ENCODE measurements at places on chromosomes 12 and 14. TPM values are rescaled to one million over a fixed set of nuclear protein-coding genes. Genes with fewer than 3 reads are reported as not detected.
A peak's percentile ranks its signal among the peaks of the same experiment; 100 is the strongest.

The FRMD6 gene
- total RNA-seq: 21.8 TPM

The STON2 gene
- total RNA-seq: 45.2 TPM

The CLEC1A gene
- total RNA-seq: not detected

The TRPV4 gene
- 2.9 TPM for total RNA-seq

The GMFB gene
- 56.4 TPM for total RNA-seq

The AQP6 gene
- 0.21 TPM for total RNA-seq

DNA sequence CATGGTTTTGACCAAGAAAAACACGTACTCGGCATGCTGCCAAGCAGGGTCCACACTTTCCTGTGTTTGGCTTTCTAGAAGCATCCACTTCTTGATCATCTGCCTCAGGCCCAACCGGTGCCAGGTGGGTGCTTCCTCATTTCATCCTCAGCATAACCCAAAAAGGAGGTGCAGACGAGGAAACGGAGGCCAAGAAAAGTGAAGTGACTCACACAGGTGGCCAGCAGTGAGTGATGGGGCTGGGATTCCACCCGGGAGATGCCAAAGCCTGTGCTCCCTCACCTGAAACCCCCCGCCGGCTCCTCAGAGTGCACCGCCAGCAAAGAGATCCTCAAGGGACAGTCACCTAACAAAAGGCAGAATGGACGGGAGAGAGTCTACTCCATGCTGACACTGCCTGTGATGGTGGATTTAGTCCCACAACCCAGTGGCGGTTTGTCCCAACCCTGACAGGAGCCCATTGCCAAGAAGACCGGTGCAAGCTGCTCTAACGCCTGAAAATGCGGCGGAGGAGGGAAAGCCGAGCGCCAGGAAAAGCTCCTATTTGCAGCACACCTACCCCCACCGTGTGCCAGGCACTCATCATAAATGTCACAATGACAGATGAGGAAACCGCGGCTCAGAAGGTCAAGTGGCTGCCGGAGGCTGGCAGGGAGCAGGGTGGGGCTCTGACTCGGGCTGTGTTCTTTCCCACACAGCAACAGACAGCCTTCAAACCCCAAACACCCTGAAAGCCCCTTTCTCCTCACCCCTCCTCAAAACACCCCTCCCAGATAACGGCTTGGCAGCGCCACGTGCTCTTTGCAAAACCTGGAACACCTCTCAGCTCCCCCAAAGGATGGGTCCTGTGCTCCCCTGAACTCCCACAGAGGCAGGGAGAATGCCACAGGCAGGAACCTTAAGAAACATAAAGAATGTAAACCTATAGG, 18.8 kb downstream of the BCL11B start:
- no peak for DNase-seq
- no peaks in the 10 kb centered on the region for H3K27me3 ChIP-seq
- no peak overlapping the region for H3K27ac ChIP-seq
- H3K4me1 ChIP-seq: peaks cover 57% of the 10 kb centered on the region
- H3K4me3 ChIP-seq: no peak overlapping the region

GRCh38 chr12:132664206-132665148, 22.7 kb downstream of the POLE start:
- no peak overlapping the region for H3K4me3 ChIP-seq
- H3K27me3 ChIP-seq: no peaks in the 10 kb centered on the region

- H3K4me3 ChIP-seq: no peak overlapping the region
- no peaks in the 10 kb centered on the region for H3K4me1 ChIP-seq
- no peak for DNase-seq
- no peaks in the 10 kb centered on the region for H3K27me3 ChIP-seq
- peaks cover 7% of the 10 kb centered on the region for H3K36me3 ChIP-seq
- no peak overlapping the region for H3K27ac ChIP-seq
Measured at GRCh38 chr14:39318574-39318973, 84.9 kb downstream of the MIA2 start.

DNA sequence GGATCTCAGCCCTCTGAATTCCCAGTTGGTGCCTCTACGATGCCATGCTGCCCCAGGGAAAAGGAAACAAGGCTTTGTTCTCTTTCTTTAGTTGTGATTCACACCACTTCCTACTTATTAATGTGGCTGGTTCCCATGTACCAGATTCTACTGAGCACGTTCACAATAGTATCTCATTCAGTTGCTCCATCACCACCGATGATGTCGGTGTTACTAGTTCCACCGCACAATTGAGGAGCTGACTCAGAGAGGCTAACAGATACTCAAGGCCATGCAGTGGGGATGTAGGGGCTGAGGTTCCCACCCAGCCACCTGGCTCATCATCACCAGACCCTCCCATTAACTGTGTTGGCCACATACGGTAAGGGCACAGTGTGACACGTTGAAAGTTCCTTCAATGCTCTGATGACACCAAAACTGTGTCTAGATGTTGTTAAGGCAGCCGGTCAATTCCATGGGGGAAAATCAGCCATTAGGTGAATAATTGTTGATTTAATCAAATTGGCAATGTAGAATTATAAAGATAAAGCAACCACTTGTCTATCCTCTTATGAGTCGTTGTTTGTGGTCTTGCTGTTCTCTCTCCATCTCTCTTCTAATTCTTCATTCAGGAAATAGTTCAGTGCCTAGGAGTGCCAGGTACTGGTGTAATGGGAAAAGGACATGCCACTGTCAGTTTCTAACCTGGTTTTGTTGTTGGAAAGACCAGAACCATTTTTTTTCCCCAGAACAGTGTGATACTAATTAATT, 244.2 kb upstream of the CRY1 start:
- no peak for DNase-seq
- H3K4me1 ChIP-seq: no peaks in the 10 kb centered on the region
- no peaks in the 10 kb centered on the region for H3K36me3 ChIP-seq
- H3K27me3 ChIP-seq: no peaks in the 10 kb centered on the region

- no peak overlapping the region for H3K4me3 ChIP-seq
- H3K27me3 ChIP-seq: no peaks in the 10 kb centered on the region
- H3K36me3 ChIP-seq: no peaks in the 10 kb centered on the region
- DNase-seq: no peak
Measured at GRCh38 chr12:69342421-69342820, 5.8 kb upstream of the LYZ start.

DNA sequence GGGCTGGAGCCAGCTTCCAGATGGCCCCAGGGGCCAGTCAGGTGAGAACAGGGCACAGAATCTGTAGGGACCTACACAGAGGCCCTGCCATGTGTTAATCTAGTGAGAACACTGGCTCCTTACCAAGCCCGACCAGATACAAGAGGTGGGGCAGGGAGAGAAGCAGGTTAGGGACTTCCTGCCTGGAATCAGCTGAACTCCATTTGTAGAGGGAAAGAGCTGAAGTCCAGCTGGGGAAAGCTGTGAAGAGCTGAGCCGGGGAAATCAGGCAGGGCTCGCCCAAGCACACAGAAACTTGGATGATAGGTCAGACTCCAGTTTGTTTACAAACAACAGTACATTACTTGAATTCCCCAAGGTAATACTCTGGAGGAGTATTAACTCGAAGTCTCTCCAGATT, 46.7 kb downstream of the PTGER2 start:
- H3K27me3 ChIP-seq: no peaks in the 10 kb centered on the region
- no peaks in the 10 kb centered on the region for H3K4me1 ChIP-seq
- no peaks in the 10 kb centered on the region for H3K36me3 ChIP-seq
- no peak for DNase-seq
- no peak overlapping the region for H3K27ac ChIP-seq

DNA sequence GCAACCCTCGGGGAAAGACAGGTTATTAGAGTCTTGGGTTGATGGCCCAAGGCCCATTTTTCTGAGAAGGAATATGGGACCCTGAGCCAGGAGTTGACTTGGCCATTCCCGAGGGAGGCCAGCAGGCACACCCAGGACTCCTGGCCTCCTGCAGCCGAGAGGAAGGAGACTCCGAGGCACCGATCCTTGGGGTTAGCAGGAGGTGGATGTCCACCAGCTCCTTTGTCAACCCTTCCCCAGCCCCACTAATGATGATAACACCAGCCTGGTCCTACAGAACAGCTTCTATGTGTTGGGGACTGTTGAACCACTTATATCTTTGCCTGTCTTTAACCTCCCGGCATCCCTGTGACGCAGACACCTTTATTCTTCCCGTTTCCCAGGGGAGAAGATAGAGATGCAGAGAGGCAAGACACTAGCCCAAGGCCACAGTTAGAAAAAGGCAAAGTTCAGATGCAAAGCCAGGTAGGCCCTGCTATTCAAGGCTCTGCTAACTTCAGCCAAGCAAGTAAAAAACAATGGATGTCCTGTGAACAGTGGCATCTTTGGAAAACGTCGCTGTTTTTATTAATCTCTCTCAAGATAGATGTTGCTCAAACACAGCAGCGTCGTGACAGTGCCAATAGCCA, 767.3 kb upstream of the TBX3 start:
- DNase-seq: no peak
- H3K27me3 ChIP-seq: peaks cover 32% of the 10 kb centered on the region
- H3K27ac ChIP-seq: no peak overlapping the region
- H3K36me3 ChIP-seq: no peaks in the 10 kb centered on the region
- peaks cover 45% of the 10 kb centered on the region for H3K4me1 ChIP-seq

GRCh38 chr14:37587881-37588666, 7.0 kb downstream of the FOXA1 start:
- no peaks in the 10 kb centered on the region for H3K36me3 ChIP-seq
- peaks cover 99% of the 10 kb centered on the region for H3K27me3 ChIP-seq
- peak; percentile 76 for DNase-seq
- H3K4me1 ChIP-seq: peaks cover 60% of the 10 kb centered on the region

DNA sequence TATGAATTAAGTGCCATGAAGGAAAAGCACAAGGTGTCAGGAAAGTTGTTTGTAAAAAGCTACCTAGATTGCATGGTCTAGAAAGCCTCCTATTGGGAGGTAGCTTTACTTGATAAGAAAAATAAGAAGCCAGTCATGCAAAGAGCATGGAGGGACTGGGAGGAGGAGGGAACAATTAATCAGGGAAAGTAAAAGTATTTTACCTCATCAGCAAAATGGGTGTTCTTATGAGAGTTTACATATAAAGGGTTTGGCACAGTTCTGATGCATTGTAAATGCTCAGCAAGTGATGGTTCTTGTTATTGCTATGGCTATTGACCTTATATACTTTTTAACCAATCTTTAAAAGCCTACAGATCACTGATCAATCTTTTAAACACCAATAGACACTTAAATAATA, 17.0 kb upstream of the TSPAN8 start:
- peaks cover 4% of the 10 kb centered on the region for H3K4me1 ChIP-seq
- H3K27ac ChIP-seq: no peak overlapping the region
- H3K36me3 ChIP-seq: peaks cover 7% of the 10 kb centered on the region
- H3K27me3 ChIP-seq: no peaks in the 10 kb centered on the region
- DNase-seq: no peak

- no peak overlapping the region for H3K4me3 ChIP-seq
- H3K36me3 ChIP-seq: no peaks in the 10 kb centered on the region
- no peak for DNase-seq
- H3K27me3 ChIP-seq: no peaks in the 10 kb centered on the region
Measured at GRCh38 chr12:39632670-39633069, 13.1 kb upstream of the ABCD2 start.

DNA sequence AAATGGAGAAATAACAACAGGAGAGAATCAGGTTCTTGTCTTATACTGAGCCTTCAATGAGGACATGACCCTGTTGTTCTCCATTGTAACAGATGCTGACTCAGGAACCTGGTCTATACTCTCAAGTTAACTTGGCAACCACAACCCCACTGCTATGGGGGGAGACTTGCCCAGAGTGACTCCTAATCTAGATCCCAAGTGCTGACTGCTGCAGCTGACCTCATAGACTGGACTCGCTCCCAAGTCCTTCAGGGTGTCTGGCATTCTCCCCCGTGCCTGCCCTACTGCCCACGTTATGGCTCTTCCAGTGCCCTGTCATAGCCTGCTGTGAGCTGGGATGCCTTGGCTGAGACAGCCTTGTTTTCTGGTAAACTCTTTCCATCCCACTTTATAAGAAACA, 37.1 kb downstream of the NID2 start:
- H3K27ac ChIP-seq: no peak overlapping the region
- H3K36me3 ChIP-seq: no peaks in the 10 kb centered on the region
- peaks cover 7% of the 10 kb centered on the region for H3K4me1 ChIP-seq
- no peak overlapping the region for H3K4me3 ChIP-seq
- no peaks in the 10 kb centered on the region for H3K27me3 ChIP-seq

DNA sequence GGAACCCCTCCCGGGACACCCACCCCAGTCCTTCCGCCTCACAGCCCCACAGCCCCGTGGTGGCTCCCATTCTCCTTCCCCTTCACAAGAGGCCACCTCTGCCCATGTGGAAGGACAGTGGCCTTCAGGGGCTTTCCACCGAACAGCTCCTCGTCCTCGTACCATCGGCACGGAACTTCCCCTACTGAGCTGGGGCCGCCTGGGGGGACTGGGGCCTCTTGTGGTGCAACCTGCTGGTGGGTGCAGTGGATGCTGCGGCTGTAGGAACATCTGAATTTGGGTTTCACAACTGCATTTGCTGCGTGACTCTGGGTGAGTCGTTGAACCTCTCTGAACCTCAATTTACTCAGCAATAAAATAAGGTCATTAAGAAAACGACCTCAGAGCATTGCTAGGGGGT, 50.9 kb downstream of the RFLNA start:
- H3K4me3 ChIP-seq: no peak overlapping the region
- H3K27me3 ChIP-seq: no peaks in the 10 kb centered on the region
- no peak for DNase-seq

DNA sequence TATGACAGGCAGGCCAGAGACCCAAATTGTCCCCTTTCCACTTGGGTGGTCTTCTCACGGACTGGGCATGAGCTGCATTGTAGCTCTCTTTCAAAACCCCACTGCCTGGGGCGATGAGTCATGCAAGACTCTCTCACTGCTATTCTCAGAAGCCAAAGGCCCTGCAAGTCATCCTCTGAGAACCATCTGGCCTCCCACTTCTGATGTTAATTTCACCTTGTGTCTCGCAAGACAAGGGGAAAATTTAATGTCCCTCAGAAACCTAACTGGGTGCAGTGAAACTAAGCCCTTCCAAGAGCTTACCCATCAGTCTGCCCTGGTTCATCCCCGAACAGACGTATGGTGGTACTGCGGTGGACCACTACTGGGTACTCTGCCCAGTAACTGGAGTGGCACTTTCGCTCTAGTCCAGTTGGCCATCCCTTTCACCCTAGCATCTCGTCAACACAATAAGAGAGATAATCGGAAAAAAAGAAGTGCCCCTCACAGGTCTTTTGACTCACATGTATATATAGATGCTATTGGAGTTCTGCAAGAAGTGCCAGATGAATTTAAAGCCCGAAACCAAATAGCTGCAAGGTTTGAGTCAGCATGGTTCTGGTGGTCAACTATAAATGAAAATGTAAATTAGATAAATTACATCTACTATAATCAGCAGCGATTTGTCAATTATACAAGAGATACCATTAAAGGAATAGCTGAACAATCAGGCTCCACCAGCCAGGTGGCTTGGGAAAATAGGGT, 31.3 kb upstream of the LALBA start:
- H3K36me3 ChIP-seq: peaks cover 44% of the 10 kb centered on the region
- H3K4me1 ChIP-seq: peaks cover 22% of the 10 kb centered on the region
- H3K27me3 ChIP-seq: no peaks in the 10 kb centered on the region

GRCh38 chr14:33393895-33394368, 455.3 kb downstream of the NPAS3 start:
- H3K27ac ChIP-seq: no peak overlapping the region
- H3K27me3 ChIP-seq: no peaks in the 10 kb centered on the region
- H3K4me3 ChIP-seq: no peak overlapping the region
- no peaks in the 10 kb centered on the region for H3K36me3 ChIP-seq
- H3K4me1 ChIP-seq: peaks cover 8% of the 10 kb centered on the region

- no peak overlapping the region for H3K4me3 ChIP-seq
- H3K36me3 ChIP-seq: no peaks in the 10 kb centered on the region
- H3K4me1 ChIP-seq: 0 out of 2 replicates have a peak, but pooled peaks cover 1% of the 10 kb centered on the region
- no peaks in the 10 kb centered on the region for H3K27me3 ChIP-seq
Measured at GRCh38 chr14:73372529-73372928, 85.8 kb downstream of the NUMB start.

All from WTC11 (cell line).